ENCODE measurements at places on chromosomes 13 and 19.

GRCh38 chr19:2536461-2536860 lies 60.5 kb downstream of the GADD45B start:
- no peak for DNase-seq

DNA sequence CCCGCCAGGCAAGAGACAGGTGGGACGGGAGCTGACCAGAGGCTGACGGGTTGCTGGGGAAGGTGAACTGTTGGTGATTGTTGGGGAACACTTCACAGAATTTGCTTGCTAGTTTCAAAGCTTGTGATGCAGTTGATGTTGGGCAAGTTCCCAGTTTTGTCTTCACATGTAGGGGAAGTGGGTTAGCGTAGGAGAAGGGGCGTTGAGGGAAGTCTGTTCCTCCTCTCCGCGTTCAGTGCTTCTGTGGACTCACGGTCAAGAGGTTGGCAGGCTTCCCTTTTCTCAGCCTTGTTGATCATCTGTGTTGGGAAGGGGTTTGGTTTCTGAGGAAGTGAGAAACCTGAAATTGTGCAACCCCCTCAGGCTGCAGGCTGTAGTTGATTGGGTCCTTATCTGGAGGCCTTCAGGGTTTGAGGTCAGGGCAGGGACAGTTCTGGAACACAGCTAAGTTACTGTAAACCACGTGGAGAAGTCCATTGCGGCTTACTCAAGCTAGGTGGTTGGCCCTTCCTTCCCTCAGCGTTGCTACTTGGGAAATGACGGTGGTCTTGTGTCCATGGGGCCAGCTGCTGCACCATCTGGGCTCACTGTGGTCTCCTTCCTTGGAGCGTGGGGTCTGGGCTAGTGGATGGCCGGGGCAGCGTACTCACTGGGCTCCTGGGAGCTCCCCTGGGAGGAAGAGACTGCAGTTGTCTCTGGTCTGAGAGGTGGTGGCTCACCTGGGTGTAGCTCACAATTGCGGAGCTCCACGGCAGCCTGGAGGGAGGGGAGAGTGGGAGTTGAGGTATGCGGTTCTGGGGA lies 7.5 kb downstream of the RPS9 start:
- DNase-seq = no peak

DNA sequence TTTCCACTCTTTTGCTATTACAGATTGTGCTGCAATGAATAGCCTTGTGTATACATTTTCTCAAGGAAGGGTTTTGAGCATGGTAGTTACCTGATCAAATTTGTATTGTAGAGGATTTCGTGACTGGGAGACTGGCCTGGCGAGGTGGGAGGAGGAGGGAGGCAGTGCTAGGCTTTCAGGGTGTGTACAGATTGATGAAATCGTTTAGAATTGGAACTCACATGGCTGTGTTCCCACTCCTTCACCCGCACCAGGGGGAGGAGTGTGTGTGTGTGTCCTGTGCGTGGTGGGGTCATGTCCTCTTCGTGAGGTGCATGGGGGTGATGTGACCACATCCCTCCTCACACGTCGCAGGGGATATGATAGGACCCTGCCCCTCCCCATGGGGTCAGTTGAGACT lies 8.3 kb downstream of the PGLYRP1 start:
- DNase-seq = no peak

- DNase-seq = no peak
These were observed 30.8 kb downstream of the CBY2 start for GRCh38 chr13:45732916-45733315.

GRCh38 chr13:81779876-81780275 lies 1439.0 kb upstream of the SPRY2 start:
- DNase-seq = no peak
